ENCODE measurements at places on chromosomes 1 and 21. TPM values are rescaled to one million over a fixed set of nuclear protein-coding genes. Genes with fewer than 3 reads are reported as not detected.

The OR2AK2 gene
- 2.1 TPM for total RNA-seq

The THAP3 gene
- 16.6 TPM for total RNA-seq

GRCh38 chr1:230850547-230850946, 17.8 kb downstream of the C1orf198 start:
- no peak for ATAC-seq

DNA sequence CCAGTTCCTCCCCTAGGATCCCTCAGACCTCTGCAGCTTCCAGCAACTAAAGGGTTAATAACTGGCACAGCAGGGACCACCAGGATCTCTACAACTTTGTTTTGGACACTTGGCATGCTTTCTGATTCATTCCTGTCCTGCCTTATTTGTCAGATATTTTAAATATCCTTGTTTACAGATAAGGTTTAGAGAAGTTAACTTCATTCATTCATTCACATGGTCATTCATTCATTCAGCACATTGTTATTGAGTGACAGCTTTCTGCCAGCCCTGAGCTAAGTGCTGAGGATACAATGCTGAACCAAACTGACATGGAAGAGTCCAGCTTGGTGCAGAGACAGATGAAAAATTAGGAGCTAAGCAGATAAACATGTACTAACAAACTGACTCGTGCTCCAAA, 8.8 kb upstream of the PHC2 start:
- no peak for ATAC-seq

The TMEM54 gene
- total RNA-seq = 10.3 TPM

The DFFA gene
- 27.0 TPM for total RNA-seq

DNA sequence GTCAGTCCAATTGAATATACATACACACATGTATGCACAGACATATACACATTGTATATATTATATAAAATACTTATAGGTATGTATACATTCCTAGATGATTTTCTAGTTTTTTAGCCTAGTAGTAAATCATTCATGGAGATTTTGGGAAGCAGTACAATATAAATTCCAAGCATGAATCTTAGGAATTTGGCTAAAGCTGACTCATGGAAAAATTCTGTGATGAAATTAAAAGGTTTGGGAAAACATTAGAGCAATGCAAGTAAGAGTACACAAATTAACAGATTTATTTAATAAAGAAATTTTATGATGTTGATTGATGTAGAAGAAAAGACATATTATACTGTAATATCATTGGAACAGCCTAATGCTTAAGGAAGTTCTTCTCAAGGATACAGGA, 43.7 kb upstream of the PTGFR start:
- ATAC-seq = no peak

DNA sequence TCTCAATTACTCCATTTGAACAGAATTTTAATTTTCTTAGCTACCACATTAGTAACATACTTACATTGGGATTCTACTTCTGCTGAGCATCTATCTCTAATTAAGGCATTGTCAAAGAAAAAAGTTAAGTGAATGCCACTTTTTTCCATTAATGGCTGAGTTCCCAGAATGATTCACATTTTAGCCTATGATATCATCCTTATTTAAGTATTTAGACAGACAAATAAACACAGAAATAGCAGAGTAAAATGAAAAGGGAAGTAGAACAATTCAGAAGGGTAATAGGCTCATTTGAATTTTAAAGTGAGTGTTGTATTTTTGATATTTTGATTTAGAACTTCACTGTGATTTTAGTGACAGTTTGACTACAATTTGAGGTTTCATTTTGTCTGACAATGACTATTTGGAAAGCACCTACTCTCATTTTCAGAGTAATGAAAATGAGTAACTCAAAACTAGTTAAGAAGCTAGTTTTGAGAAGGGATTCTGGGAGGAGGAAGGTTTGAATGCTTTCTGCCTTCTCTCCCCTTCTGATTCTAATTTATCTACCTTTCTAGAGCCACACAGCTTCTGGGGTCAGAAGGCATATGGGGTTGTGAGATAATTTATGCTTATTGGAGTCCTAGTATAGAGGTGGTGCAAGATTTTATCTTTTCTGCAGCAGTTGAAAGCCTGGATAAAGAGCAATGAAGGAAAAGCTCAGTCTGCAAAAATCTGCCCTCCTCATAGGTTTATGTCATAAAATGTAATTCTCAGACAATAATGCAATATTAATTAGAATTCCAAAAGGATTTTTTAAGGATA, 15.5 kb downstream of the LYPLAL1 start:
- ATAC-seq = no peak

The PLA2G2A gene
- 0.41 TPM for total RNA-seq

DNA sequence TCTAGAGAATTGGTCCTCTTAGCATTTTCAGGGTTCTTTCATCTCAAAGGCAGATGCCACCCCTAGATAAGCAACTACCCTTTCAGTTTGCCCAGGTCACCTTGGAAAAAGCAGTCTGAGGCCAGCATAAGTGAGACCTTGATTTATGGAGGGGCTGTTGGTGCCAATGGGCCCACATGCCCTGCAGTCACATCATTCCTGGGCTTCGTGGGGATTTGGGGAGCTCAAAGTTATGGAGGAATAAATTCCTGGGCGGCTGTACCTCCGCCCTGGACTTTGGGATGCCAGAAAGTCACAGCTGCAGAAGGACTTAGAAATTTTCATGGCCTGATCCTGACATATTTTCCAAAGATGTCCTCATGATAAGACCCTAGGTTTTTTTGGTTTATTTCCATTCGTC, 2.7 kb upstream of the SDHB start:
- no peak for ATAC-seq

DNA sequence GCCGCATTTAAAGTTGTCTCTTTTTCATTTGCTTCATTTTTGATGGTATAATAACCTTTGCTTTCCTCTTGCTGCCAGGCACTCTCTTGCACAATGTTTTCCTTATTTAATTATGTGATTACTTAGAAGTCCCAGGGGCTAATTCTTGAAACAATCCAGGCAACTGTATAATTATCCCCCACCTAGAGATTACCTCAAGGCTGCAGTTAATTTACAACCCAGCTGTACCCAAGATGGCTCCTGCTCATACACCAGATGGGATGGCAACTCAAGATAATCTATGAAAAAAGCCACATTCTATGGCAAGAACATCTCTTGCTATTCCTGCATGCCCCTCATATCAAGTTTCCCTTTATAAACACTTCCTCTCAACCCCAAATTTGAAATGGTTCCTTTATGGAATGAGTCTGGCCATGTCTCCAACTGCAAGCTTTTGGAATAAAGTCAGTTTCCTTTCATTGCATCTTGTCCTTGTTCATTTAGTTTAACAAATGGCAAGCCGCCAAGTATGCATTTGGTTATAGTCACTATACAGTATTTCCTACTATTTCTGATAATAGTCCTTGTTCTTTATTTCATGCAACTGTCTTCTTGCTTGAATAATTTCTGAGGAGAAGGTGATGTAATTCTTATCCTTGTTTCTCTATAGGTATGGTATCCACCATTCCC, 1042.6 kb downstream of the PLA2G4A start:
- no peak for ATAC-seq

- peak; percentile 36 for ATAC-seq
Observed at GRCh38 chr21:37166733-37167132, 93.7 kb downstream of the TTC3 start.

GRCh38 chr1:179082333-179082998, 596 bp downstream of the TOR3A start:
- ATAC-seq = peak; percentile 56

All from motor neuron (in vitro differentiated cells).